SJCRH30 (cell line): ENCODE measurements at places on chromosomes 1 and 21. TPM values are rescaled to one million over a fixed set of nuclear protein-coding genes. Genes with fewer than 3 reads are reported as not detected.

CTH gene
- 2.8 and 3.5 TPM in 2 replicates for total RNA-seq

MAEL gene
- total RNA-seq: not detected in 2 replicates

OR2L13 gene
- total RNA-seq: not detected in 2 replicates

TMEM269 gene
- 0.05 and 0.06 TPM in 2 replicates for total RNA-seq

LRRC7 gene
- total RNA-seq: 0.04 TPM in 1 of 2 replicates, not detected in the other

AZIN2 gene
- total RNA-seq: 8.4 and 8.8 TPM in 2 replicates

IVL gene
- not detected in 2 replicates for total RNA-seq

LMX1A gene
- not detected in 2 replicates for total RNA-seq

GRCh38 chr1:108913105-108913948 is 36.5 kb downstream of the GPSM2 start:
- no peak overlapping the region for H3K27ac ChIP-seq
- H3K4me1 ChIP-seq: no peaks in the 10 kb centered on the region
- H3K27me3 ChIP-seq: no peaks in the 10 kb centered on the region
- no peak for DNase-seq

DNA sequence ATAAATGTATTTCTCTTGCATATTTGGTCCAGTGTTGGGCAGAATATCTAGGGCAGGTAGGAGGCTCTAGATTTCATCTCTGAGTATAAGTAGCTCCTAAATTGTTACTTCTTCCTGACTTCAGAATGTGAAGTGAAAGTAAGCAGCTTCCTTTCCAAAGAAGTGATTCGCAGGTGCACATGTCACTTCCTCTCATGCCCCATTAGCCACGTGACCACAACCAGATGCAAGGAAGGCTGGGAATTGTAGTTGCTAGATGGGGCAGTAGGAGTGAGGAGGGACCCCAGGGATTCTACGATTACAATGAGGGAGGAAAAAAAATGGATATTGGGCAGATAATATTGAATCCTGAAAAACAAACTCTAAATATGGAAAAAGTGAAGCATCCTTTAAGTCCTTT is 113.2 kb upstream of the CYYR1 start:
- peak; percentile 44 for DNase-seq
- no peak overlapping the region for H3K27ac ChIP-seq
- no peaks in the 10 kb centered on the region for H3K4me1 ChIP-seq

DNA sequence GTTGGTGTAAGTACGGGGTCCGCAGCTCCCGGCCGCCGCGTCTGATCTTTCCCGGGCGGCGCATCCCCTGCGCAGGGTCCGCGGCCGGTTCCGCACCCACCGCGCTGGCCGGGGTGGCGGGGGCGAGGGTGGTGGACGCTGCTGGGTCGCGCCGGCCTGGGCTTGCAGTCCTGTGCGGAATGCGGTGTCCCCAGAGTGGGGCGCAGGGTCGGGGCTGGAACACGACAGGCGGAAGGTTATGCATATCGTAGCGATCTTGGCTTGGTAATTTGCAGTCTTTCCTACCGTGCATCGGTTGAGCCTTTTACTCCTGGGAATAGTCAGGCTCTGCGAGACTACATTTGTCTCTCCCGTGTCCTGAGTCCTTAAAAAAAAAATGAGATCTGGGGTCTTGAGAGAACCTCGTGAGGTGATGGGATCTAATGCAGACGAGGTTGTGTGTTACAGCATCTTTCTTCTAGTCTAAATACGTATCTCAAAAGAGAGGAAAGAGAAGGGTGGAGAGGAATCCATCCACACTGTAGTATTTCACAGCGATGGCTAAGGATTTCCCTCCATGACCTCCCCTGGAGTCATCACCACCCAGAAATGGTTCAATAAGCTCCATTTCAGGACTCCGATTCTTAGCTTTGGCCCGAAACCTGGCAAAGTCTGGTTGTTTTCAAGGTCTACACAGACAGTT is 572 bp downstream of the ATP1B1 start:
- H3K27ac ChIP-seq: peak overlapping the region; percentile 82
- peaks cover 8% of the 10 kb centered on the region for H3K36me3 ChIP-seq
- peak overlapping the region; percentile 96 for H3K4me3 ChIP-seq
- no peaks in the 10 kb centered on the region for H3K27me3 ChIP-seq
- peak; percentile 29 for DNase-seq

DNA sequence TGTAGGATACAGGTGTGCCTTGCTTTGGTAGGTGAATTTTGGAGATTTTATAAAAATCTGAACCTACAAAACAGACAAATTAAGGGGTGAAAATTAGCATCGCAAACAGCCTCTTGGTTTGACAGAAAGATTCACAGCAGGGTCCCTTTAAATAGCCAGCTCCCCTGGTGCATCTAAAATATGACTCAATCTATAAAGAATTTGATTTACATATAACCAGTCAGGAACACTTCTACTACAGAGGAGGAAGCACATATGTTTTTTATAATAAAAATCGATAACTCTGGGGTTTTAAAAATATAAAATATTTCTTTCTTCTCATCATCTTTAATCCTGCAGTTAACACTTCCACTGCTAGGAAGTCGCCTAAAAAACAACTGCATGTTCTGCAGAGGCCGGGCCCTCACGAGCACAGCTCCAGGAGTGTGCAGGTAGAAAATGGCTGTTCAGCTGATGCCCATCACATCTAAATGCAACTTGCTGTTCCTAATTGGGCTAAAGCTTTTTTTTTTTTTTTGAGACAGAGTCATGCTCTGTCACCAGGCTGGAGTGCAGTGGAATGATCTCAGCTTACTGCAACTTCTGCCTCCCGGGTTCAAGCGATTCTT is 203.4 kb downstream of the HS2ST1 start:
- peaks cover 31% of the 10 kb centered on the region for H3K4me1 ChIP-seq
- no peaks in the 10 kb centered on the region for H3K27me3 ChIP-seq
- no peak for DNase-seq
- H3K36me3 ChIP-seq: no peaks in the 10 kb centered on the region

DNA sequence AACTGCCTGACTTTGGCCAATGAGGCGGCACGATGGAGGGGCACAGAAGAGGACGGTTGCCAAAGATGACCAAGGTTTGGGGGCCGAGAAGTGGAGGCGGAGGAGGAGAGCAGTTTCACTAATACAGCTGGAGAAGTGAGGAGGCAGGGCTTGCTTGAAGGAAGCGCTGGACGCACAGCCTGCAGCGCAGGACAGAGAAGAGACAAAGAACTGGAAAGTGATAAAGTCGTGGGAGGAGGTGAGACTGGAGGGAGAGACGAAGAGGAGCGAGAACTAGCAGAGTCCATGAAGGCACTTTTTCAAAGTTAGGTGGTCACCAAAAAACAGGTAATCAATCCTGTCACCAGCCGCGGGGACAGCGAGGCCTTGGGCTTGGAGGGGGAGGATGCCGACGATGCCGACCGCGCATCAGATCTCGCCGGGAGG is 771 bp downstream of the PACC1 start:
- peaks cover 23% of the 10 kb centered on the region for H3K36me3 ChIP-seq
- peaks cover 10% of the 10 kb centered on the region for H3K4me1 ChIP-seq
- no peaks in the 10 kb centered on the region for H3K27me3 ChIP-seq

DNA sequence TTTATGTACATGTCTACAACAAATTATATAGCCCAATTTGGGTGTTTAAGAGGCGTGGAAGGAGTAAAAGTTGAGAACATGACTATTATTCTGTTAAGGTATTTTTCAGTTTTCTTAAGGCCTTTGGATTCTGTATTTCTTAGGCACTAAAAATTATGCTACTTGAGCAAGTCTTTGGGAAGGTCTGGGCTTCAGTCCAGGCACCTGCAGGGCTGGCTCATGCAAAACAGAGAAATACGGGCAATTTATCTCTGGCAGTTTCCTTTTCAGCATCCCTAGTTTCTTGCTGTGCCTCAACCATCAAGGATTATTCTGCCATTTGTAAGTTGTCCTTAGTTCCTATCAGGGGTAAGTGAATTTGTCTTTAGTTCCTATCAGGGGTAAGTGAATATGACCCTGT is 358.8 kb upstream of the B3GALT2 start:
- H3K27me3 ChIP-seq: no peaks in the 10 kb centered on the region
- no peaks in the 10 kb centered on the region for H3K4me1 ChIP-seq
- no peak overlapping the region for H3K4me3 ChIP-seq
- H3K36me3 ChIP-seq: no peaks in the 10 kb centered on the region
- no peak overlapping the region for H3K27ac ChIP-seq

DNA sequence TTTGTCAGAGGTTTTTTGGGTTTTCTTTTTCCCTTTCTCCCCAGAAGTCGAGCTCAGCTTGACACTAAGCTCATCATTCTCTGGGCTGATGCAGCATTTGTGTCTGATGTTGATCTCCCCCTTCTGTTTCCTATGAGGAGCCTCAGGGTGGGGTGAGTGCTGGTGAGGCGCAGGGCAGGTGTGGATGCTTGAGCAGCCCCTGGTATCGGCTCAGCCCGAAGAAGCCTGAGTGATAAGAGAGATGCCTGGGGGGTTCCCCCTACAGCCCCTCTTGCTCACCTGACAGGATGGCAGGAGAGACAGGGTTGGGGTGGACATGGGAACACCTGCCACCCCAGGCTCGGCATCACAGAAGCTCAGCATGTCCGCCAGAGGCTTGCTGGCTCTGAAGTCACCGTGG is 239.0 kb downstream of the RHOU start:
- no peak overlapping the region for H3K27ac ChIP-seq
- no peak overlapping the region for H3K4me3 ChIP-seq
- H3K4me1 ChIP-seq: no peaks in the 10 kb centered on the region
- H3K36me3 ChIP-seq: no peaks in the 10 kb centered on the region

GRCh38 chr1:228037401-228038386 is 30.9 kb downstream of the WNT3A start:
- H3K27me3 ChIP-seq: no peaks in the 10 kb centered on the region
- no peak overlapping the region for H3K4me3 ChIP-seq
- H3K4me1 ChIP-seq: no peaks in the 10 kb centered on the region
- no peaks in the 10 kb centered on the region for H3K36me3 ChIP-seq
- no peak overlapping the region for H3K27ac ChIP-seq
- no peak for DNase-seq

DNA sequence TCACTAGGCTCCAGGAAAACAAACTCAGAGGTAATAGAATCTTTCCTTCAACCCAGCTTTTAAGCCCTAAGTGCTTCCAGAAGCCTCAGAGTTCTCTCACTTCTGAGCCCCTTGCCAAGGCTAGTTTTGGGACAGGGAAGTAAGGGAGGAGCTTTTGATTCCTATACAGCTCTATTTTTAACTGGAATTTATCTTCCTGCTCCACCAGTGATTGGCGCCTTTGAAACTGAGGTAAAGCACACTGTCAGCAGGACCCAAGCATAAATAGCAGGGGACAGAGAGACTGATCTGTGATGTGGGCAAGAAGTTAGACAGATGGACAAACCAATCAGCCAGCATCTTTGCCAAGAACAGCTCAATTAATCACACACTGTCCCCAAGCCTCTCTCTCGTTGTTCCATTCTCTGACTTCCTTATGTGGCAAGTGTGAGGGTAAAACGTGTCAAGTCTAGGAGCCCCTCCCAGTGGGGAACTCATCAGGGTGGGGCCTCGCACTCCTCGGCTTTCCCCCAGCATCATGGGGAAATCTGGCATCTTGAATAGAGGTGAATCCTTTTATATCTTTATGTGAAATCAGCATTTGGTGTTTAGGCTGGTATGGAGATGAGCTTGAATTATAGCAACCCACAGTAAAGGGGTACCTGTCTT is 40.2 kb upstream of the MPZL1 start:
- no peaks in the 10 kb centered on the region for H3K36me3 ChIP-seq
- no peak for DNase-seq
- H3K4me1 ChIP-seq: peaks cover 11% of the 10 kb centered on the region
- no peak overlapping the region for H3K27ac ChIP-seq
- H3K4me3 ChIP-seq: no peak overlapping the region

DNA sequence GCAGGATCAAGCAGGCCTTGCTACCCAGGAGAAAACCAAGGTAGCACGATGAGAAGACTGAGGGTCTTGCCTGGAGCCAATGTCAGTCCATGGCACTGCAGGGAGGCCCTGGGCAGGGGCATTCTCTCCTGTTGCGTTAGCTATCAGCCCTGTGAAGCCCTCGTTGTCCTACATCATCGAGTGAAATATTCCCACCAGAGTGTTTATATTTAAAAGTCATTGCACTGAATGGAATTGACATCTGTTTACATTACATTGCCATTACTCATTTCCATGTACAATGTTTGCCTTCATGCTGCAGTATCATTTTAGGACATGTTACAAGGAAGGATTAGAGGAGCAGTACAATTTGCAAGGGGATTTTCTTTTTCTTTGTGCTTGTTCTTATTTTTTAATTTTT is 243.9 kb downstream of the KAZN start:
- peaks cover 5% of the 10 kb centered on the region; the same call in 1 of the 2 replicates for H3K27me3 ChIP-seq
- no peak for DNase-seq
- no peaks in the 10 kb centered on the region for H3K36me3 ChIP-seq
- no peak overlapping the region for H3K27ac ChIP-seq
- H3K4me1 ChIP-seq: no peaks in the 10 kb centered on the region
- H3K4me3 ChIP-seq: no peak overlapping the region

GRCh38 chr1:195715652-195716051 is 892.6 kb downstream of the KCNT2 start:
- no peaks in the 10 kb centered on the region for H3K27me3 ChIP-seq
- no peak overlapping the region for H3K4me3 ChIP-seq
- H3K27ac ChIP-seq: no peak overlapping the region
- no peak for DNase-seq
- no peaks in the 10 kb centered on the region for H3K4me1 ChIP-seq

DNA sequence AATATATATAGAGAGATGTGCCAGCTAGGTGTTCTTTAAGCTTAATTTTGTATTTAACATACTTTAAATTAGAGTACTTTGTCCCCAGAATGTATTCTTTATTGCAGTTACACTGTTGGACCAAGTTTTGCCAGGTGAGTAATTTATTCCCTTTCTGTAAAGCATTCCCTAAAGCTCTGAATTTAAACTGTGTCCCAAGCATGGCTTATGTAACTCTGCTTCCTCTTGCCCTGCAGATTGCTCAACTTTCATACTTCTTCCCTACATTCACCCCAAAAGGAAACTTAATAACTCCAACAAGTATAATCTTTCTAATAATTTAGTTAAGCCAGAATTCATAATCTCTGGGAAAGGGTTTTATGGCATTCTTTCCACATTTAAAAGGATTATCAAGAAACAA is 5.6 kb downstream of the LYPLAL1 start:
- H3K27me3 ChIP-seq: no peaks in the 10 kb centered on the region
- peaks cover 11% of the 10 kb centered on the region; the same call in 1 of the 2 replicates for H3K4me1 ChIP-seq
- H3K36me3 ChIP-seq: peaks cover 28% of the 10 kb centered on the region
- DNase-seq: no peak

- H3K27me3 ChIP-seq: no peaks in the 10 kb centered on the region
- H3K27ac ChIP-seq: no peak overlapping the region
- no peaks in the 10 kb centered on the region for H3K4me1 ChIP-seq
- no peaks in the 10 kb centered on the region for H3K36me3 ChIP-seq
- no peak overlapping the region for H3K4me3 ChIP-seq
Measured at GRCh38 chr1:234169161-234169849, 204.0 kb upstream of the COA6 start.

DNA sequence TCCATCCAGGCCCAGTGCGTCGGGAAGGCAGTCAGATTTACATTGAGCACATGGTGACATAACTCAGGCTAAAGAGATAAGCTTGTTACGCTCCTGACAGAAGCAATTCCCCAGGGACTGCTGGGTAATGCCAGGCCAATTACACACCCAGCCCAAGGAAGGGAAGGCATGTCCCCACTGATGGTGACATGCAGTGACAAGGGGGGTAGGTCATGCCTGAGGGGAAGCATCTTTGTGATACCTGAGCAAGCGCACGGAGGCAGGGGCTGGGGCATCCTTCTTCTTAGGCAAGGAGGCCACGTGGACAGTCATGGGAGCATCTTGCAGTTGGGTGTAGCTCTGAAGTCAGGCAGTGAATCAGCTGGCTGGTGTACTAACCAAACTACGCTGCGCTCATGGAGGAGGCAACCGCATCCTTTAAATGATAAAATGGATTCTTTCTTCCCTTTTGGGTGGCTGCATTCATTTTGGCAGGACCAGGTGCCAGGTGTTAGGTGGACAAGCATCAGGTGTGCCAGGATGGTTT is 39.6 kb upstream of the GRIK3 start:
- no peak for DNase-seq
- no peak overlapping the region for H3K27ac ChIP-seq
- H3K27me3 ChIP-seq: peaks cover 43% of the 10 kb centered on the region
- no peaks in the 10 kb centered on the region for H3K36me3 ChIP-seq
- H3K4me3 ChIP-seq: no peak overlapping the region

GRCh38 chr1:6954591-6954990 is 169.3 kb downstream of the CAMTA1 start:
- peak; percentile 43 for DNase-seq
- no peaks in the 10 kb centered on the region for H3K36me3 ChIP-seq
- H3K27ac ChIP-seq: no peak overlapping the region
